ENCODE measurements at places on chromosomes 7 and 10.

- no peak for DNase-seq
Observed at GRCh38 chr10:76190634-76191270, 759.3 kb downstream of the LRMDA start.

- DNase-seq, result no peak
Observed at GRCh38 chr7:118590107-118590506, 365.6 kb downstream of the ANKRD7 start.

- no peak for DNase-seq
Observed at GRCh38 chr7:80493121-80493849, 18.6 kb downstream of the GNAT3 start.

DNA sequence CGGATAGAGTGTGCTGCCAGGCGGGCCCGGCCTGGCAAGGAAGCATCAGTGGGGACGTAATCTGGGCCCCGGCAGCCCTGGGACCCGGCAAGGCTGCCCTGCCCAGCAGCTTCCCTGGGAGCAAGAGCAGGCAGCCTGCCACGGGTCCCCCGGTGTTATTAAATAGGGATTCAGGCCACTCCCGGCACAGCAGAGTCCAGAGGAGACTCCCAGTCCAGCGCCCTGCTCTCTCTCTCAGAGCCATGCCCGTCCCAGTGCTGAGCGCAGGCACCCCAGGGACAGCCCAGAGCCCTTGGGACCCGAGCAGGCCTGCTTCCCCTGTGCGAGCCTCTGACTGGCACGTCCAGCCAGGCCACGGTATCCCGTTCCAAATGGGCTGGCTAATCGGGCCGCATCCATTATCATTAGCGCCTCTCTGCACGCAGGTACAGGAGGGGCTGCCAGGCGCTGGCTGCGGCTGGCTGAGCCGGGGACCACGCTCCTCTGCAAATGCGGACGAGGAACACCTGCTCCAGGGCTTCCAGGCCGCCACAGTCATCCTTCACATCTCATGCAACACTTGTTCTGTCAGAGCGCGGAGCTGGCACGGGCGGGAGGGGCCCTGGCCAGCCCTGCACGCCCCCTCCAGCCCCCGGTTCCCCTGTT lies 344.2 kb upstream of the MKI67 start:
- DNase-seq, result no peak

GRCh38 chr7:112255388-112255720 lies 48.9 kb downstream of the ZNF277 start:
- DNase-seq, result no peak

DNA sequence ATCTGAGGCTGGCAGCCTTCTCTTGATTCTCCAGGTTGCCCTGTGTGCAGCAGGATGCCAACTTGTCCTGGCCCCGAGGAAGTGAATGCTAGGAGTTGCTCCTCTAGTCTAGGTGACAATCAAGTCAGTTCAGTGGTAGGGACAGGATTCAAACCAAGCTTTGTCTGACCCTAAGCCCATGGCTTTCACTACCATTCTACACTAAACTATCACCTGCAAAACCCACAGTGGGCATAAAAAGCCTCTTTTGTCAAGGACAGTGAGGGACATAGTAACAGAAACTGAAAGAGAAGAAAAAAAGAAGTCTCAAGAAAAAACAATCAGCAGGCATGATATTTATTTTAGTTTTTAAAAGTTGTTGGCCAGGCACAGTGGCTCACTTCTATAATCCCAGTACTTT lies 33.5 kb downstream of the KCNMA1 start:
- DNase-seq, result no peak

- no peak for DNase-seq
Observed at GRCh38 chr7:44564606-44565005, 9.1 kb downstream of the DDX56 start.

- peak; percentile 25 for DNase-seq
Observed at GRCh38 chr7:86978808-86979506, 80.5 kb downstream of the ELAPOR2 start.
